ENCODE measurements at places on chromosomes 7 and 10. TPM values are rescaled to one million over a fixed set of nuclear protein-coding genes. Genes with fewer than 3 reads are reported as not detected.

ELN gene
- total RNA-seq: 55.2 TPM

PRKCQ gene
- total RNA-seq: not detected

LRIT1 gene
- not detected for total RNA-seq

HSPA12A gene
- 5.9 TPM for total RNA-seq

FAM25G gene
- not detected for total RNA-seq

GIMAP6 gene
- total RNA-seq: 5.4 TPM

COL13A1 gene
- total RNA-seq: 14.8 TPM

UCN3 gene
- not detected for total RNA-seq

CHST3 gene
- 46.1 TPM for total RNA-seq

TMEM178B gene
- 0.06 TPM for total RNA-seq

AKR1B15 gene
- total RNA-seq: not detected

SCART1 gene
- 3.3 TPM for total RNA-seq

OPN1SW gene
- not detected for total RNA-seq

C10orf95 gene
- total RNA-seq: 0.06 TPM

PHTF2 gene
- total RNA-seq: 25.0 TPM

SP8 gene
- not detected for total RNA-seq

VWC2 gene
- not detected for total RNA-seq

HOXA5 gene
- not detected for total RNA-seq

AVPI1 gene
- total RNA-seq: 19.2 TPM

EBF3 gene
- total RNA-seq: 1.7 TPM

GIMAP1 gene
- 0.26 TPM for total RNA-seq

KBTBD2 gene
- total RNA-seq: 36.6 TPM

GNG11 gene
- 93.0 TPM for total RNA-seq

GNAT3 gene
- not detected for total RNA-seq

IL6 gene
- total RNA-seq: 6.7 TPM

NOBOX gene
- total RNA-seq: not detected

CHN2 gene
- not detected for total RNA-seq

LRRC61 gene
- not detected for total RNA-seq

EVX1 gene
- total RNA-seq: not detected

CYP3A7 gene
- not detected for total RNA-seq

SLC13A1 gene
- not detected for total RNA-seq

FEZF1 gene
- not detected for total RNA-seq

BMPR1A gene
- 64.3 TPM for total RNA-seq

PNLIPRP1 gene
- not detected for total RNA-seq

SPDYE9 gene
- total RNA-seq: not detected

PAX4 gene
- not detected for total RNA-seq

SMKR1 gene
- not detected for total RNA-seq

PTPRZ1 gene
- not detected for total RNA-seq

STEAP1 gene
- 73.1 TPM for total RNA-seq
